ENCODE measurements at places on chromosomes 4 and X. TPM values are rescaled to one million over a fixed set of nuclear protein-coding genes. Genes with fewer than 3 reads are reported as not detected.

GRCh38 chr4:146522098-146522868, 543 bp upstream of the SLC10A7 start:
- peak; percentile 69 for DNase-seq

DNA sequence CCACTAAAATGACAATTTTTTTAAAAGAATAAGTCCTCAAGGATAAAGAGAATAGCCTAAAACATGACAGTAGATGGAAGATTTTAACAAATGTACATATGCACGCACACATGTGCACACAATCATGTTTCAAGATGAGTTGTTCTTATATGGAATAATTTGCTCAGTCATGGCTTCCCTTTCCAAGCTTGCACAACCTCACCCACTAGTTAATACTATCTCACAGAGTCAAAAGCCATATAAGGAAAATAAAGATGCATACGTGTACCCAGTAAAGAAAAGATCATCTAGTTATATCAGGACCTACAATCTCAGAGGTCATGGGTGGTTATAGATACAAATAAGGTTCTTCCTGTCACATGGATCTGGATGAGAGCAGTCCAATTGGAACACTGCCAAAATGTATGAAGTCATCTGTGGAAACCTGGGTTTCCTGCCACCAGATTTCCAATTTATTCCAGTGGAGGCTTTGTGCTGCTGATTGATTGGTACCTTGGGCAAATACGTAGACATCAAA, 56.1 kb downstream of the FAM13A start:
- peak; percentile 25 for DNase-seq

DNA sequence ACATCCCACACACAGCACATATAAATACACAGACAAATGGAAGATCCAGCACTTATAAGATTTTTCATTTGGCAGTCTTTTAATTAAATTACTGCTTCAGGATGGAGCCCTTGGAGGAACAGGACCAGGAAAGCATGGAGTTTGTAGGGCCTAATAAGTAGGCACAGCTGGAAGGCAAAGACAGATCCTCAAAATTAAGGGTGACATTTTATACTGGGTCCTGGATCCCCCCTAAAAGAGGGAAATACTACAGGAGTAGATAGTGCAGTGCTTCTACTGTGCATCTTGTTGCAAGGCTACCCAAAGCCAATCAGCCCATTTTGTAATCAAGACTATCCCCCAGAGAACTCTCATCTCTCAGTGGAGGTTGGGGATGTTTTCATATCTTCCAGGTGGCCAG, 1860.7 kb upstream of the PCDH10 start:
- DNase-seq = no peak

- DNase-seq = no peak
Observed at GRCh38 chr4:85149676-85150075, 183.2 kb upstream of the WDFY3 start.

Gene IQSEC2
- 15.6 TPM for total RNA-seq

Gene C4orf50
- not detected for total RNA-seq
